Choroid plexus epithelial cell (primary cell): ENCODE measurements at places on chromosomes 3 and 15.

- peak; percentile 36 for DNase-seq
These were observed 212.5 kb downstream of the BCHE start for GRCh38 chr3:165624761-165625160.

GRCh38 chr15:36458411-36458810 lies 121.0 kb upstream of the CDIN1 start:
- DNase-seq = peak; percentile 34

- no peak for DNase-seq
These were observed 237.1 kb upstream of the PROK2 start for GRCh38 chr3:72022027-72022426.

DNA sequence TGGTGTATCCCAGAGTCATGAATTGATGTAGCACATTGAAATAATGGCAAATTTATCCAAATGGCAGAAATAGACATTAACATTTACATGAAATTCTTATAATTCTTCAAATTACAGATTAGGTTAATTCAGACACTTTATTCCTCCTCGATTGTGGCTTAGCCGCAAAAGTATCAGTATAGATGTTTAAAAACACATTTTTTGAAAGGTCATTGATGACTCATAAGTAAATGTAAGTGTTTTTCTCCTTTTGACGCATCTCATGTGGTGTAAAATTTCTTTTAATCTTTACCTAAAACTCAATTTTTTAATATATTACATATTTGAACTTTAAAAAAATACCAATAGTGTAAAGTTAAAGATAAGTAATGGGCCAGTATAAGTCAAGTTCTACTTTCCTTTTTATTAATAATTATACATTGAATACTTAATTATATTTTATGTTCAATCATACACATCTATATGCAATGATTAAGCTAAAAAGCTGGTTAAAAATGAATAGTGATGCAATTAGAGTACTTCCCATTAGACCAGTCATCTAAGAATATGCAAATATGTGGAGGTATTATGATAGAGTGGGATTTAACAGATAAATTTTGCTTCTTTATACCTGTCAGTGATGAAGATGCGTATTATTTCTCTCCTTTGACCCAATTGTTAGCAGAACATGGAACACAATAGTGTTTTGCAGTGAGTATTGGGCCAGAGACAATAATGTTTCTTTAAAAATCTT lies 678.1 kb upstream of the DPPA4 start:
- DNase-seq = no peak

GRCh38 chr3:70811880-70812279 lies 499.4 kb upstream of the MDFIC2 start:
- peak; percentile 97 for DNase-seq

DNA sequence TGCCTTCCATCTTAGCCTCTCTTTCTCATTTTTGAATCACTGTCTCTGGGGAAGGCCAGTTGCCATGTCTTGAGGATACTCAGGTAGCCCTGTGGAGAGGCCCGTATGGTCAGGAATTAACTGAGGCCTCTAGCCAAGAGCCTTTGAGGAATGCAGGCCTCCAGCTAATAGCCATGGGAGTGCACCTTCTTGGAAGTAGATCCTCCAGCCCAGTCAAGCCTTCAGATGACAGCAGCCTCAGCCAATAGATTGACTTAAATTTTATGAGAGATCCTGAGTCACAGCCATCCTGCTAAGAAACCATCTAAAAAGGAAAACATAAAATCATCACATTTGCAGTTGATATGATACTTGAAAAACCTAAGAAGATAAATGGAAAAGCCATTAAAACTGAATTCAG lies 112.5 kb upstream of the BNIP2 start:
- no peak for DNase-seq
